ENCODE measurements at places on chromosomes 2 and 18. TPM values are rescaled to one million over a fixed set of nuclear protein-coding genes. Genes with fewer than 3 reads are reported as not detected.

GRCh38 chr18:55422456-55423180, 165.4 kb downstream of the TCF4 start:
- no peak for DNase-seq

DNA sequence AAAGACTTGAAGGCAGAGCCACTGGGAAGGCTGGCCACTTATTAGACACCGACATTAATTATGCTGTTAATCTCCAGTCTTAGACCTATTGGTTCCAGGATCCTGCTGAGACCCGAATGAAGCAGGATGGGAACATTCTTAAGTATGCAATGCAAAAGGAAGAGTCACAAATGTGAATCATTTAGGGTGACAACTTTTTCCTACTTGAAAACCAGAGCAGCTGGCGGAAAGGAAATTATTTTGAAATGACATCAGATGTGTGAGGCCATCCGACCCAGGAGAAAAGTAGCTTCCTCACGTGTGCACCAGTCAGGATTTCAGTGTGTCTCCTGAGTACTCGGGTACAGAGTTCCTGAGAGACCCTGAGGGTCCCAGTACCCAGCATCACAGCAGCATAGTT, 222.9 kb upstream of the NCKAP5 start:
- no peak for DNase-seq

DNA sequence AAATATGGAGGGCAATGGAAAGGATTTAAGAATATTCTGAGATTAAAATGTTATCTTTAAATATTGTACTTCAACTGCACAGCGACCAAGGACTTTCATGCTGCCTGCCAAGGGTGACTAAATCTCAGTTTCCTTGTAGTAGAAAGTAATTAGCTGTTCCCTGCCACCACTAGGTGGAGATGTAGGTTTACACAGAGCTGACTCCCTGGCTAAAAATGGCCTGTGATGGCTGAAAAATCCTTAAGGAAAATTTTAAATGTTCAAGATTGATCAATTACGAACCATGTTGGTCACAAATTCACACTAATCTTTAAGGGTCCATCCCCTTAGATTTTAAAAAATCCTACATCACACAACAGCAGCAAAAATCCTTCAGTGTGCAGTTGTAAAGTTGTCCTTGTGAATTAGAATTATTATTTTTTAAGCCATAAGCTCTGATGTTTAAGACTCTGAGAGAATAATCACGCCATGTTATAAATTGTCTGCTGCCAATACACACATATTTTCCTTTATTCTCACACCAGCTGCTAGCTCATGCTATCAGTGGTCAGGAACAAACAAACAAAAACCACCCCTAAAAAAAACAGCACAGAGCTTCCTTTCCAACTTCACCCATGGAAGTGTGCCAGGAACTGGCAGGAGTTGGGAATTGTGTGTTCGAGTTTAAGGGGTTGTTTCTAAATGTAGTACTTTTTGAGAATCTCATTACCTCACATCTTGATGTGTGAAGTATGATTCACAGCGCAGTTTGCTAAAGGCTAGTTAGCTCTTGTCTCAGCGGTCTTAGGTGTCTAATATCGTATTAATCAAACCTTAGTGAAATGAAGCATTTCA, 399.8 kb downstream of the TMEM182 start:
- no peak for DNase-seq

DNA sequence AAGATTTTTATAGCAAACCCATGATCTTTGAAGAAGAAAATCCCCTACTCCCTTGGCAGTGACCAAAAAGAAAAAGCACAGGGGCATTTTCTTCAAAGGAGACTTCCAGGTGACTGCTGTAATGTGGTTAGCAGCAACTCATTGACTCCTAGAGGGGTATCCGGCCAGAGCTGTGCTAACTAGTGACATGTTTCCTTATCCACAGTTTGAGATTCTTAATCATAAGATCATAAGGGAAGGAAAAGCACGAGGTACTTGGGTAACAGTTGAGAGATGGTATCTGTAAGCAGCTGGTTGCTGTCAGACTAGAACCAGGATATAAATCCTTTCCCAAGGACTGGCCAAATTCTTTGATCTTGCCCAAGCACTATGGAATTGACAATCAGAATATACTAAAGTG, 124.7 kb downstream of the MREG start:
- DNase-seq: no peak

DNA sequence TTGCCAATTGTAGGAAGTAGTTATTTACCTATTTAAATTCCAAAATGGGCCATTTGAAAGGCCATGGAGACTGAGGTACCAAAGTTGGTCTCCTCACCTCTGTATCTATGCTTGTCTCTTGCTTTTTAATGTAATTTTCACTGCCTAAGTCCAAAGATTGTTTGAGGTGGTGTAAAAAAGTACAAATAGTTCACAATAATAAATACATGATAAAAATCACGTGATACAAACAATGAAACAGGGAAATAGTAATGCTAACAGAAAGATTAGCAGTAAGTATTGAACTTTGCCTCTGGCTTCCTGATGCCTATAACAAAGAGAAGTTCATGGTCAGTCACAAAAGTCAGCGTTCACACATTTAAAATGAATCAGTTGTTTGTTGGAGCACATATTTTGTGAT, 67.6 kb downstream of the CNTNAP5 start:
- no peak for DNase-seq

- DNase-seq: no peak
These were observed 26.9 kb downstream of the CELF4 start for GRCh38 chr18:37538526-37539205.

GRCh38 chr2:17733599-17733998, 20.0 kb downstream of the SMC6 start:
- no peak for DNase-seq

- no peak for DNase-seq
These were observed 17.1 kb downstream of the OSBPL6 start for GRCh38 chr2:178211460-178211859.

DNA sequence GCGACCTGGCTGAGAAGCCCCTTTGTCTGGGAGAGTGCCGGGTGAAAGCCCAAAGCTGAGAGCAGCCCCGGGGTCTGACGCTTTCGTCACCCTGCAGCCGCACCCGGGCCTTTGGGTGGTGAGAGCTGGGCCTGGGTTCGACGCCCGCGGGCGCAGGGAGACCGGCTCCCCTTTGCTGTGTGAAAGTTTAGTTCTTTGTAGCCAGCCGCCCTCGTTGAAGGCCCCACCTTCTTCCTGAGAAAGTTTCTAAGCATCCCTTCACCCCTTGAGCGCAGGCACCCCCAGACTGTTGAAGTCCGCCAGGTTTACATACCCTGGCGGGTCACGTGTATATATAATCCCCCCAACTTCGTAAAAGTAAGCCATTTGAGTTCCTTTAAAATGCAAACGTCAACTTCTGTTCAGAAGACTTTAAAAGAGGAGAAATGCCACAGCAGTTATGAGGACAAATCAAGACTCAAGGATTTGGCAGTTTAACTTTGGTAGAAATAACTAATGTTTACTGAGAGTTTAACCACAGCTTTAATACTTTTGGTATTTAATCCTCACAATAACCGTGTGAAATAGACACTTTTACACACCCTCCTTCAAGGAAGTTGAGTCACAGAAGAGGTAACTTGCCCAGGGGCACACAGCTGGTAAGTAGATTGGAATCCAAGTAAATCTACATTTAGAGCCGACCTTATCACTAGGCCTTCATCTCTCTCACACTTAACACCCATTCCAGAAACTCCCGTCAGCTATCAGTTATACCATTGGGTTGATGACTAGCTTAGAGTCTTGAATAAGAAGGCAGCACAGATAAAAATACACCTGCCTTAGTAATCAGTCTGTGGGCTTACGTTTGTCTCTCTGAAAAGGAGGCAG, 1.1 kb upstream of the MBOAT2 start:
- DNase-seq: no peak

DNA sequence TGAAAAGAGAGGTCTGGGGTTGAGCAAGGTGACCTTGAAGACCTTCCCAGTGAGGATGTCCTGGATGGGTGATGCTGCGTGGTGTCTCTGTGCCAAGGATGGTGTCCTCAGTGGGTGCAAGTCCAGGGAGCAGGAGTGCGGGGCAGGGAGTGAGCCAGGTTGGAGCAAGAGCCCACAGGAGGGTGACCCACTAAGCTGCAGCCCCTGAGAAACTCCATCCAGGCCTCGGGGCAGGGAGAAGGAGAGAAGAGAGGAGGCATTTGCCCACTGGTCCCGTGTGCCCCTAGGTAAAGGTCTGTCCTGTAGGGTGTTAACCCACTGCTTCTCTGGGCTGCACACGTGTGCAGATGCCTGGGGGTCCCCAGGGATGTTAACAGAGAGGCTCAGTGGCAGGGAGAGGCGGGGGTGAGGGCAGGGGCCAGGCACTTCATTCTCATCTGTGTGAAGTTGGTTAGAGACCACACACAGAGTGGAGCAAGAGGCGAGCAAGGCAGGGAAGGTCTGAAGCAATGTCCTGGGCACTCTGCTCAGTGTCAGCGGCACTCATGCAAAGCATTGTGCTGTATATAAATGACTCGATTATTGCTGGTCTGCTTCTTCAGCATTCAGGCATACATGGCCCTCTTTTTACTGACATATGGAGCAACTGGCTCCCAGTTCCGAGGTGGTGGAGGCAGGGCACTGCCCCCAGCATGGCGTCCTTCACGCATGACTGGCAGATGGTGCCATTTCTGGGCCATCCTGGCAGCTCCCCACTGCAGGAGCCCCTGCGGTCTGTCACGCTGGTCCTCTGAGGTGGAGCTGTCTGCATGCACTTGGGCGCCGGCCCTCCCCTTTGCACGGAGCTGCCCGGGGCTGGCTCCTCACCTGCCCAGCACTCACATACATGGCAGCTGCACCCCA, 117.2 kb upstream of the HS6ST1 start:
- DNase-seq: no peak

DNA sequence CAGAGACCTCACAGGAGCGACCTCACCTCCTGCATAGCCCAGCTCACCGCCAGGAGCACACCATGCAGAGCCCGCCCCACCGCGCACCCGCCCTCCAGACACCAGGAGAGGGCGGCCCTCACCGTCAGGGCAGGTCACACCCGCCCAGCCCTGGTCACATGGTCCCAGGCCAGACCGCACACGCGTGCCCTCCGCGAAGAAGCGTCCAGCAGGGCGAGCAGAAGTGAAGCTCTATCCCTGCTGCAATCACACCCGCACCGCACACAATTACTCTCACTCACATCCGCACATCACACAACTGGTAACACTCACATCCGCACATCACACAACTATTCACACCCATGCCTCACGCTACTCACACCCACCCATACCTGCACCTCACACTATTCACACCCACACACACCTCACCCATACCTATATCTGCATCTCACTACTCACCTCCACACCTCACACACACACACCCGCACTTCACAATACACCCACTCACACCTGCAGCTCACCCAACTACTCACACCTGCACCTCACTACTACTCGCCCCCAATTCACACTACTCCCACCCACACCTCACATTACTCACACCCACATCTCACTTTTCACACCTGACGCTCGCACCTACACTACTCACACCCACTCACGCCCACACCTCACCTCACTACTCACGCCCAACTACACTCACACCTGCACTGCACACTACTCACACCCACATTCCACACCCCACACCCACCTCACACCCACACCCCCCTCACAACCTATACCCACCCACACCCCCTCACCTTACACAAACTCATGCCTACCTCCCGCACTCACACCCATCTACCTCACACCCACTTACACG, 242.0 kb downstream of the HDAC4 start:
- peak; percentile 36 for DNase-seq

GRCh38 chr2:105383432-105384166, 15.3 kb downstream of the FHL2 start:
- no peak for DNase-seq

- DNase-seq: no peak
These were observed 487.2 kb downstream of the DCDC2C start for GRCh38 chr2:4190548-4190947.

- DNase-seq: no peak
These were observed 26.1 kb downstream of the ITSN2 start for GRCh38 chr2:24334245-24334633.

- DNase-seq: no peak
These were observed 369.0 kb downstream of the EPHA4 start for GRCh38 chr2:221203125-221203524.

DNA sequence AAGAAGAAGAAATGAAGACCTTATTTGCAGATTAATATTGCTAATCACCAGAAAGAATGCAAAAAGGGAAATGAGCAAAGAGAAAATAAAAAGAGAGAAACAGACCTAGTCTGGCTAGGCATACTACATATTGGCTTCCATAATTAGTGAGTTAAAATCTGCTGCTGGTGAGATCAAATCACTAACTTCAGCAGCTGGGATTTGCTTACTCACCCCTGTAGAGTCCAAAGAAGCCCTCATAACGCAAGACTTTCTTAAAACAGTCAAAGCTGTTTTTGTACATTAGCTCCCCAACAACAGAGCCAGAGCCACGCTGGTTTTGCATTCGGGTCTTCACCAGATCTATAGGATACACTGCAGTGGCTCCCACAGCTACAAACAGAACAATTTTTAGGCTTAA, 80.9 kb downstream of the SLC25A12 start:
- DNase-seq: no peak

DNA sequence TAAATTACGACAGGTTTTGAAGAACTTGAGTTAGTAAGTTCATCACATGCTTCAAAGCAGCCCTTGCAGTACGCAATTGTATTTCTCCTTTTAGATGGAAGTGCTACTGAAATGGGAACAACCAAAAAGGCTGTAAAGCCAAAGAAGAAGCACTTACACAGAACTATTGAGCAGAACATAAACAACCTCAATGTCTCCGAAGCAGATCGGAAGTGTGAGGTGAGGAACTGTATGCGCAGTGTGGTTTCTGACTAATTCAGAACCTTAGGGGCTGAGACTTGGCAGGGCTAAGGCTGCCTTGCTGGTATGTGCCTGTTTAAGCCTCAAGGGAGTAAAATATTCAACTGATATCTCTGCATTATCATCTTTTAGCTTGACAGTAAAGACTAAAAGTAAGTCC, 8.4 kb downstream of the NCAPH start:
- peak; percentile 68 for DNase-seq

- DNase-seq: no peak
These were observed 198.4 kb downstream of the NYAP2 start for GRCh38 chr2:225597911-225598310.

GRCh38 chr18:34594266-34594665, 115.8 kb upstream of the DTNA start:
- DNase-seq: no peak

GRCh38 chr18:74611765-74612164, 14.1 kb downstream of the ZNF407 start:
- no peak for DNase-seq

DNA sequence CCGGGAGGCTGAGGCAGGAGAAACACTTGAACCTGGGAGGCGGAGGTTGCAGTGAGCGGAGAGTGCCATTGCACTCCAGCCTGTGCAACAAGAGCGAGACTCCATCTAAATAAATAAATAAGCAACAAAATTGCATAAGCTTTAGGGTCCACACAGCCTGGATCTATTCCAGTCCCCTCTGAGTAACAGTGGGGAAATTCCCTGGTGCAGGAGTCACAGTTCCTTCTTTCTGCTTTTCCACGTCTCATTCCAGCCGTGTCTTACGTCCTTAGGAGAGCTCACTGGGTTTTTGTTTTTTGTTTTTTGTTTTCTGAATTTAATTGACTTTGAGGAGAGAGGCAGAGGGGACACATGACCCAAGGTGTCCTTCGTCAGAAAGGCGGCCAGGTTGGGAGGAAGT, 44.6 kb downstream of the B3GNT2 start:
- no peak for DNase-seq

The IL1RL2 gene
- 0.13 TPM for total RNA-seq

The AKAIN1 gene
- total RNA-seq: not detected

The IL1R2 gene
- 1.4 TPM for total RNA-seq

The NAT8 gene
- not detected for total RNA-seq

The PLCL1 gene
- total RNA-seq: 0.71 TPM

The GAD1 gene
- total RNA-seq: 0.55 TPM

The ALPI gene
- total RNA-seq: not detected

The BCL2 gene
- total RNA-seq: 60.5 TPM

The CPLX4 gene
- not detected for total RNA-seq

The ACMSD gene
- total RNA-seq: not detected

The PCARE gene
- not detected for total RNA-seq

The IL36B gene
- total RNA-seq: not detected

Measured in CD8-positive, alpha-beta memory T cell (primary cell).